ENCODE measurements at places on chromosomes 6 and 20.

DNA sequence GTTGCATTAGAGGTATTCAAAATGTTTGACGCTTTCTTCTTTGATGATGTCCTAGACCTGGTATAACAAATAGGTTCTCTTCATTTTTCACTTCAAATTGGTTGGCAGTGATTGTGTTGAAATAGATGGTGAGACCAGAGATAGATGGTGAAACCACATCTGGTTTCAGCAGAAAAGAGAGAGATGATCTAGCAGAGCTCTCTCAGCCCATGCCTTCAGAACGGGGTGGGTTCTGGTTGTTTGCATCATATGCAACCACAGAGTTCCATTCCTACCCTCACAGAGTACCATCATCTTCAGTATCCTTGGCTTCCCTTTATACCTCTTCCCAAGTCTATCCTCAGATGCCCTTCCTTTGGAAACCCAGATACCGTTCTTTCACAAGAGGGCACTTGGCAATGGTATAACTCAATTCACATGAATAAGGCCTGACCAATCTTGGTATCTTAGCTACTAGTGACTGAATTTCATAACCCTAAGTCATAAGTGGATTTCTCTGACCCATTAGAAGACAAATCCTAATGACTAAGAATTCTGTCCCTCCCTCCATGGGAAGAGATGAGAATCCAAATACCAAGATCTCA lies 93.7 kb downstream of the UBE3D start:
- no peak for DNase-seq

DNA sequence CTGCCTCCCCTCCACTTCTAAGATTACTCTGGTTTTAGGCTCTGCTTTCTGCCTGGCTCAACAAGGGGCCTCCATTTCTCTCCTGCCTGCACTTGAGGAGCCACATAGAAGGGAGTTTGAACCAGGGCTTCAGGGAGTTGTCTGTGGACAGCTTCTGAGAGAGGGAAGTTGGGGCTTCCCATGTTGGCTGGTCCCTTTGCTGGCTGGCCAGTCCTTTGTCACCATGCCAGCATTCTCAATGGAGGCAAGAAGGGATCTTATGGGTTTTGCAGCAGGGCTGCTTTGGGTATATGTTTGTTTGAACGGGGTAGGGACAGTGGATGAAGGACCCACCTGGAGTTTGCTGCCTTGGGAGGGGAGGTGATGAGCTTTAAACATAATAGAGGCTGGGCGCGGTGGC lies 124.9 kb downstream of the CARMIL1 start:
- DNase-seq, result no peak

DNA sequence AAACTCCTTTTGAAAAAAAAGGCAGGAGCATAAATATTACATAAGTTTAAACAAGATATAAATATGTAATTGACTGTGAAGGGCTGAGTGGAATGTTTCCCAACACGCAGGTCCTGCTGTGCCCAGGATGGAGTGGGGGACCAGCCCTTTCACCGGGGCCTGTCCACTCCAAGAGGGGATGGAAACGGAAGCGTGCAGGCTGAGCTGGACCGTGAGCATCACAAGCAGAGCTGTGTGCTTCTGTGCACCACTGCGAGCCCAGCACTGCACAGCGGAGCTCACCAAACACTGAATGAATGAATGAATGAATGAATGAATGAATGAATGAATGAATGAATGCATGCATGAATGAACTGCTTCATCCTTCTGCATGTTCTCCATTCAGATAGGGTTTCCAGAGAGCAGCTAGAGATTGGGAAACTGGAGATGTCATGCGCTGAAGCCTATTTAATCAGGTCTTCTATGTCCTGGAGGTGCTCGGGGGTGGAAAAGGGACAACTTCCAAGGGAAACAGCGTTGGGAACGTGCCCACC lies 157.7 kb downstream of the ANKRD60 start:
- no peak for DNase-seq

DNA sequence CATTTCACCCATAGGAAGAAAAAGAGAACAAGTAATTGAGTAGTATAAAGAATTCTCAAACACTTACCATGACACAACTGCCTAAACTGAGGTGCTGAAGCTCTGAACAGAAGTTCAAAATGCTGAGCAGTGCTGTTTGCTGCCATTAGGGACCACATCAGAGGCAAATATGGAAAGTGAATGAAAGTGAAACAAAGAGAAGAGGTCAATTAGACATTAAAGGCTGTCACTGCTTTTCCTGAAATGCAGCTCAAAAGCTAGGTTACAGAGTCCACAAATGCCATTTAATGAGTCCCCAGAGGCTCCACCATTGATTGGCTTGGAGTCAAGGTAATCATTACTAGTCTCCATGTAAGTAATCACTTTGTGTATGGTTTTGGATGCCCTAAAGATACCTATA lies 46.1 kb downstream of the POU3F2 start:
- no peak for DNase-seq

- DNase-seq, result no peak
These were observed 35.0 kb upstream of the ZBP1 start for GRCh38 chr20:57654998-57655808.

DNA sequence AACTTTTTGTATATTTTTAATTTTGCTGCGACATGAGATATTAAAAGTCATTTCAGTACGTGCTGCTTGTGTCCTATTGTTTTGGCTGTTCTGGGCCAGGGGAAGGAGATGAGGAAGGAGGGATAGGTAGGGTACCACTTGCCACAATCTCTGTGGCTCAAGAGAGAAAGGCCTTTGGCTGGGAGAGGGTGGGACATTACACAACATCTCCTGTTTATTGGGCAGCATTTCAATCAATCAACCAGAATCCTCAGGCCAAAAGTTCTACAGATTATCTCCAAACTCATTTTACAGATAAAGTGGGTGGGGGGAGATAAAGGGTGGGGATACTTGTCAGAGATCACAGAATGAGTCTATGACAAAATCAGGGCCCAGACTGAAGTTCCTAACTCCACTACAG lies 6.9 kb upstream of the CCM2L start:
- no peak for DNase-seq

- peak; percentile 15 for DNase-seq
These were observed 26.3 kb downstream of the HECA start for GRCh38 chr6:139161169-139161568.

DNA sequence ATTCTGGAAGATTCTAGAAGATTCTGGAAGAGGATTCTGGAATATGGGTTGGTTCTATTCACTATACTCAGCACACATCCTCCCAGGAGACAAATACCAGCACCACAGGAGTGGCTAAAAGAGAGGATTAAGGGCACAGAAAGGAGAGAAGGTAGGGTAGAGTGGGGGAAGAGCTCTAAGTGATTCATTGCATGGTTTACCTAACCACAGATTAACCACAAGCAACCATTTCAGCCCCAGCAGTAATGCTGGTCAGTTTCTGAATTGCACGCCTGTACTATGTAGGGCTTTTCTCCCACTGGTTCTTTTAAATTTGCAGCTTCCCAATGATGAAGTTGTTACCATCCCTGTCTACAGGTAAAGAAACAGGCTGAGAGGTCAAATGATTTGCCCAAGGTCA lies 192.7 kb upstream of the PMEPA1 start:
- DNase-seq, result peak; percentile 81

GRCh38 chr20:45373353-45374100 lies 4.6 kb downstream of the TP53TG5 start:
- DNase-seq, result peak; percentile 58

- DNase-seq, result no peak
These were observed 122.9 kb upstream of the AFDN start for GRCh38 chr6:167703781-167704180.

DNA sequence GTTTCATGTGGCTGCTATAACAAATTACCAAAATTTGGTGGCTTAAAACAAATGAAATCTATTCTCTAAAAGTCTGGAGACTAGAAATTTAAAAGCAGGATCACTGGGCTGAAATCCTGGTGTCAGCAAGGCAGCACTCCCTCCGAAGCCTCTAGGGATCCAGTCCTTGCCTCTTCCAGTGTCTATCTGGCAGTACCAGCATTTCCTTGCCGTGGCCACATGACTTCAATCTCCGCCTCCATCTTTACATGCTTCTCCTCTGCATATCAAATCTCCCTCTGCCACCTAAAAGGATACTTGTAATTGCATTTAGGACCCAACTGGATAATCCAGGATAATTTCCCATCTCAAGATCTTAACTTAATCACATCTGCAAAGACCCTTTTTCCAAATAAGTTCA lies 30.2 kb downstream of the ARHGAP18 start:
- DNase-seq, result no peak

GRCh38 chr6:7669742-7670141 lies 56.2 kb upstream of the BMP6 start:
- no peak for DNase-seq

DNA sequence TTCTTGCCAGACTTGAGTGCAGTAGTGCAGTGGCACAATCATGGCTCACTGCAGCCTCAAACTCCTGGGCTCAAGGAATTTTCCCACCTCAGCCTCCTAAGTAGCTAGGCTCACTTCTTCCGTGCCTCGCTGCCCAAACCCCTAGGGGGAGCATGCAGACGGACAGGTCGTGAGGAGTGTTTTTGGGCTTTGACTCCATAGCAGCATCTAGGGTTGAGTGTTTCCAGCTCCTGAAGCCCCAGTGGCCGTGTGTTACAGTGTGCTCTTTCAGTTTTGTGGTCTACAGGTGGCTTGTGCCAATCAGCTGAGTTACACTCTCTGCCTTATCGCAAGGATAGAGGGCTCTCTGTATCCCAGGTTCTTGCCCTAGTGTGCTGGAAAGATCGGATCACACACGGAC lies 33.4 kb downstream of the NCOA3 start:
- DNase-seq, result no peak

DNA sequence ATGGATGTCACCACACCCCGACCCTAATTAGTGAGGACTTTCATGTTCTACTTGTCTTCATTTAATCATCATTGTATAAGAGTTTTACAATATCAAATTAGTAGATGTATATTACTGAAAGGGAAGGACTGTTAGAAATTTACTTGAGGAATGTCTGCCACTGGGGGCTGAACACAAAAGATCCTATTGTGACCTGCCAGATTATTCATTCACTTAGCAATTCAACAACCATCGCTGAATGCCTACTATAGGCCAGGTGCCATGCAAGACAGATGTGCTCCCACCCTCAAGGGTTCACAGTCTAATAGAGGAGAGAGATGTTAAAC lies 8.0 kb upstream of the RBCK1 start:
- DNase-seq, result no peak

DNA sequence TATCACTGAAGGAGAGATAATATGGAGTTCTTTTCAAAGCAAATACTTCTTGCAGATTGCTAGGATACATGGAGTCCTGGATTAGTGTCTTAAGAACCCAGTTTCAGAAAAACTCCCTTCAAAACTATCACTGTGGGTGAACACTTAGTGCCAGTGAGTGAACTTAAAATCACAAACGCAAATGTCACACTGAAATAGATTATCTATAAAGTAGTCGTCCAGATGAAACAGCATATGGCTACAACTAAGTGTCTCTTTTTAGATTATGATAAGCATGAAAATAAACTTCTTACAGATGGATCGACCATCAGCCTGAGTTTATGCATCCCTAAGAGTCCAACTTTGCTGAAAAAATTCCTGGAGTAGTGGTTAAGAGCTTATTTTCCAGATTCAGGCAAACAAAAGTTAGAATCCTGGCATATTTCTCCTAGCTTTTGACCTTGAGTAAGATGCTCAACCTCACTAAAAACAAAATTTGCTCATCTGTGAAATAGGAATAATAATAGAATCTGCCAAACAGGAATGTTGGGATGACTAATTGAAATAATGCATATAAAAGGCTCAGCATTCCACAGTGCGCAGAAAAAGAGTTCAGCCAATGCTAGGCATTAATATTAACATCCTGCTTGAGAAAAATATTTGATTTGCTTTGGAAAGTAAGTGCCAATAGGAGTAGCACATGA lies 70.4 kb downstream of the DOK5 start:
- DNase-seq, result no peak

DNA sequence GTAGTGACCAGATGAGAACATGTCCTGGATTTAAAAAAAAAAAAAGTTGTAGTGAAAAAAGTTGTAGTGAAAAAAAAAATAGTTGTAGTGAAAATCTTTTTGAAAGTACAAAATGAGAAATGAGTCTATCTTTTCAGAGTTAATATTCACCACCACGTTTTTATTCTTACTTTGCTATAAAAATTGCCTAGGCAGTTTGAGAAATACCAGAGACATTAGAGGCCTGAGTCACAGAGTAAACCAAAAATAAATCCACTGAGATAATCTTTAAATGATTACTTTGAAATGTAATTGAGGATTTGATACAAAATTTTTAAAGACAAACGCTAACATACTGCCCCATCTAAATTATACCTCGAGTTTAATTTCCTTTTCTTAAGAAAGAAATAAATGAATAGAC lies 101.2 kb upstream of the TIAM2 start:
- no peak for DNase-seq

DNA sequence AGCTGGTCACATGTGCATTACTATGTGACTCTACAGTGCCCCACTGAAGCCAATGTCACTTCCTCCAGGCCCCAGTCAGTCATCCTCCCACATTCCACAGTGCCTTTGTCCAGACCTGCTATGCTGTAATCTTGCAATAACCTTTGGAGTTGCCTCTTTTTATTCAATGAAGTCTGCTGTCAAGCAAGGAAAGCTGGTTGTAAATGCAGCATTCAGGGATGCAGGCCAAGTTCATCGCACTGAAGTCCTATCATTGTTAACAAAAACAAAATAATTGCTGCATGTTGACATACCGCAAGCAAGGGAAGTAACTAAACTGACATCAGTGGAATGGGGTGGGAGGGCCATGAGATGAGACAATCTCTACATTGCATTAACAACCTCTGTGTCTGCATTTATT lies 131.2 kb upstream of the CDYL start:
- no peak for DNase-seq

- DNase-seq, result no peak
These were observed 331.9 kb downstream of the HTR1B start for GRCh38 chr6:77131426-77131825.

GRCh38 chr6:44065443-44066140 lies 61.7 kb downstream of the MRPL14 start:
- no peak for DNase-seq

GRCh38 chr20:57473246-57474048 lies 51.5 kb downstream of the CTCFL start:
- peak; percentile 87 for DNase-seq

GRCh38 chr6:128139519-128139918 lies 238.7 kb upstream of the THEMIS start:
- no peak for DNase-seq

- DNase-seq, result peak; percentile 79
These were observed 93.4 kb upstream of the ASF1A start for GRCh38 chr6:118800394-118801071.

- no peak for DNase-seq
These were observed 102.0 kb downstream of the HIVEP1 start for GRCh38 chr6:12114055-12114503.

- DNase-seq, result peak; percentile 90
These were observed 1.7 kb downstream of the NUDT3 start for GRCh38 chr6:34390531-34391472.

- DNase-seq, result peak; percentile 8
These were observed 130.8 kb upstream of the TNFAIP3 start for GRCh38 chr6:137736048-137736818.

DNA sequence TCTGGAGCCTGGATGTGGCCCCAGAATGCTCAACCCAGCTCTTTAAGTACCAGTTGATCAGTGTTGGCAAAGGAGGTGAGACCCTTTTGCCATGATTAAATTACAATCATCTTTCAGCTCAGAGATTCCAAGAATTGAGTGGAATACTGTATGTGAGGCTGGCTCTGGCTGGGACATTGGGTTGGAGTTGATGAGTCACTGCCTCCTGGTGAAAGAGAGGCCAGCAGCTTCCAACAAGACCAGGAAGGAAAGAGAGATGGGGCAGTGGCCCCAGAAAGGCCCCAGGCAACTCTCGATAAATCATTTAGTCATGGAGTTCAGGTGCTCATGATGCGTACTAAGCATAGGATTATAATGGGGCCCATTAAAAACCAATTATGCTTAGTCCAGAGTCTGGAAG lies 2.1 kb downstream of the TGM6 start:
- DNase-seq, result no peak

All from MV-4-11 (cell line).